K562 (cell line): ENCODE measurements at places on chromosomes 3 and 15. TPM values are rescaled to one million over a fixed set of nuclear protein-coding genes. Genes with fewer than 3 reads are reported as not detected.

GRCh38 chr3:45612918-45613602 lies 18.5 kb downstream of the LIMD1 start:
- DNase-seq, result no peak

- DNase-seq, result no peak
These were observed 21.5 kb downstream of the PLD1 start for GRCh38 chr3:171788546-171789351.

- DNase-seq, result no peak
These were observed 465.8 kb upstream of the ROBO1 start for GRCh38 chr3:80233576-80233975.

DNA sequence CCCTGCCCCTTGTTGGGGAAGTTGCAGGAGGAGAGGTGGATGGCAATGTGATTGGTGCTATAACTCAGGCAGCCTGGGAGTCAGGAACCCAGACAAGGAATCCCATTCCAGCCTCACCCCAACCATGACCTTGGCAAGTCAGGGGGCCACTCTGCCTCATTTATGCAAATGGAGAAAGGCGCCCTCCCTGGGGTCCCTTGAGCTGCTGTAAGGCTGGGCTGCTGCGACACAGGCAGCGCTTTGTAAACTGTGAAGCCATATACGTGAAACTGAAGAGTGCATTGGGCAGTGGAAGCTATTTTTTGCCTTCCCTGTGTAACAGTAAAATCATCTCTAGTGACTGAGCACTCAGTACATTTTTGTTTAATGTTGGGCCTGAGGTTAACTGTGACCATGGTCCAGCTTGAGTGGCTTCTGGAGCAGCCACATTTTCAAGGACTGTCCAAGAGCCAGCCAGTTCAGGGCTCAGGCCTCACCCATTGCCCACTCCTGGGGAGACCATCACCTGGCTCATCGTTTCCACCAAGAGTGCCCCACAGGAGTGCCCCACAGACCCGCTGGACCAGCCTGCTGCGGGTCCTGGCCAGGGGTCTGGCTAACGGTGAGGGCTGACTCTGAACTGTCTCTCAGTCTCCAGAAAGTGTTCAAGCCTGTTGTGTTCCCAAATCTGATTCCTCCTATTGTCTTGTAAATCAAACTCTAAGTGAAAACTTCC lies 27.9 kb downstream of the KIF7 start:
- no peak for DNase-seq

- DNase-seq, result no peak
These were observed 17.5 kb downstream of the PLA2G4F start for GRCh38 chr15:42138968-42139386.

GRCh38 chr3:146884296-146884695 lies 279.1 kb upstream of the PLSCR5 start:
- DNase-seq, result no peak

GRCh38 chr15:67715170-67715569 lies 110.1 kb upstream of the SKOR1 start:
- no peak for DNase-seq

DNA sequence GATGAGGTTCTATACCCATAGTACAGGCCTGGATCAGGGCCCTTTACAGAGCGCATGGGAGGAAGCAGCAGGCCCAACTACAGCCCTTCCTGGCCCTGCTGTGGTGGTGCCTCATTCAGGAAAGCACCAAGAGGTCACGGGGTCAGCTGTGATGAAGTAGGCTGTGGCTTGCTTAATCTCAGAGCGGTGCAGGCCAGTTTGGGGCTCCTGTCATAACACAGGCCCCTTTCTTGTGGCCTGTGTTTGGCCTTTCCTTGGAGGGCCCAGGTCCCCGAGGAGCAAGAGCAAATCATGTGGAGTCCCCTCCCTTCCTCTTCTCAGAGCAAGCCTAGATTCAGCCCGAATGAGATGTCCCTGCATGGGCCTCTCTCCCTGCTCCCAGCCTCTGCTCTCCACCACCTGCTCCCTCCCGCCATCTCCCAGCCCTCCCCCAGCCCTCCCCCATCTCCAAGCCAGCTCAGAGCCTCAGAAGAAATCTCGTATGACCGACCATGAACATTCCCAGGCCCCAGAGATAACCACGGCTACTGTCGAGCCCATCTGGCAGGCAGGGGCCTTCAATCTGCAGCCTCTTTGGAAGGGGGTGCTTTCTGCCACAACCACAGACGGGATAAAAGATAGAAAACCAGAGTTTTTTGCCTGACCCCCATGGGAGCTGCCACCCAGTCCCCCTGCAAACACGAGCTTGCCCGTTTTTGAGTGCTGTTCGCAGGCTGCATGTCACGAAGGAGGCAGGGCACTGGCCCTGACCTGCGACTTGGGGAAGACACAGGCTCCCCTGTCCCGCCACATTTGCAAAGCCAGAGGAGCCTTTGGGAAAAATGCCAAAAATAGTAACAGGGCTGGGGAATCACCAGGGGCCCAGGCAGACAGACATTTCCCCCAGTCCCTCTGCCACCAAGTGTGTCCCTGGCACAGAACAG lies 32.3 kb upstream of the DUSP7 start:
- DNase-seq, result peak; percentile 47

GRCh38 chr3:169044331-169045113 lies 619.0 kb downstream of the MECOM start:
- no peak for DNase-seq

DNA sequence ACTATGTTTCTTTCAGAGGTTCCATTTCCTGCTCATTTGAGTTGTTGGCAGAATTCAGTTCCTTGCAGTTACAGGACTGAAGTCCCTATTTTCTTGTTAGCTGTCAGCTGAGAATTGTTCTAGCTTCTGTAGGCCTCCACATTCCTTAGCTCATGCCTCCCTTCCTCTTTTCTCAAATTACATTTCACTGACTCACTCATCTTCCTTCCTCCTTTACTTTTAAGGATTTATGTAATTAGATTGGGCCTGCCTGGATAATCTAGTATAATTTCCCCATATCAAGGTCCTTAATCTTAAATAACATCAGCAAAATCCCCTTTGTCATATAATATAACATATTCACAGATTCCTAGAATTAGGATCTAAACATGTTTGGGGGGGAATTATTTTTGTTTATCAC lies 40.6 kb upstream of the RBMS3 start:
- DNase-seq, result no peak

DNA sequence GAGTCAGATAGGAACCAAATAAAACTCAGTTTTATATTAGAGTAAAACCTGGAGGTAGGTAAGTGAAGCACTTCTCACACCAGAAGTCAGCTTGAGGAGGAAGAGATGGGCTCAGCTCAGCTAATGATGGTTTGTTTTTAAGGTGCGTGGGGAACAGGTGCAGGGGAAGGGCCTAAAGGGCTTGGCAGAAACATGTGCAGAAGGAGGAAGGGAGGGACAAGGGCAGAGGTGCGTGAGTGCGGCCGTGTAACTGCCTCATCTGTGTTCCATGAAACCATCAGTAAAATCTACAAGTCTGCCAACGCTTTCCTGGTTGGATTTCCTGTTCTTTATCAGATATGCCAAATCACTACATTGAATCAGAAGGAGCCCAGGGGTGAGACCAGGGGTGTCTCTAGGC lies 19.9 kb downstream of the FYCO1 start:
- DNase-seq, result no peak

- DNase-seq, result no peak
These were observed 36.9 kb upstream of the GOLGB1 start for GRCh38 chr3:121786485-121786884.

DNA sequence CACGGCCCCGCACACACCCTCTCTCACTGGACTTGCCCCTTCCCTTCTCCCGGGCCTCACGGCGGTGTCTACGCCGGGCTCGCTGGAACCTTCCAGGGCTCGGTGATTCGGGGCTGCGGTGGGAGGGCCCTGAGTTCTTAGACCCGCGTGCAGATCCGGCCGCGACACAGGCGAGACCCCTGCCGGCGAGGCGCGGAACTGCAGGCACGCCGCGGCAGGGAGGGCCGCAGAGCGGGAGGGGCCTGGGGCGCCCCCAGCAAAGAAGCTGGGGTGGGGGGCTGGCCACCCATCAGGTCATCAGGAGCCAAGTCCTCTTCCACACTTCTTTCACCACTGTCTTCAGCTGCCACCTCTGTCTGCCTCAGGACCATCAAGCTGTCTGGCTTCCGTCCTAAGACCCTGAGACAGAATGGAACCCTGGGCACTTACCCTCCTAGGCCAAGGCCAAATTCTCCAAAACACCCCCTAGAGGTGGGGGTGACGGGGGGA lies 164.5 kb downstream of the XXYLT1 start:
- peak; percentile 78 for DNase-seq

DNA sequence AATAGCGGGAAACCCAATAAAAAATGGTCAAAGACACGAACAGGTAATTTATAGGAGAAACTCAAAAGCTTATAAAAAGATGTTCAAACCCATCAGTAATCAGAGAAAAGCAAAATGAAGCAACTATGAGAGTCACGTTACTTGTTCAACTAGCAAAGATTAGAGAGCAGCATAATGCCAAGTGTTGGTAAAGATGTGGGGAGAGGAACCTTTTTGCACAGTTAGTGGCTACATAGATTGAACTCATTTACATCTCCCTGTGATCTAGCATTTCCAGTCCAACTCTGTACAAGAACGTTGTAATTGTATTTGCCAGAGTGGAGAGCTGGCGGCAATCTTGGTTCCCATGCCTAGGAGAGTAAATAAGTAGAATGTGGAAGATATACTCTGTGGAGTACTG lies 15.2 kb downstream of the CCR1 start:
- no peak for DNase-seq

DNA sequence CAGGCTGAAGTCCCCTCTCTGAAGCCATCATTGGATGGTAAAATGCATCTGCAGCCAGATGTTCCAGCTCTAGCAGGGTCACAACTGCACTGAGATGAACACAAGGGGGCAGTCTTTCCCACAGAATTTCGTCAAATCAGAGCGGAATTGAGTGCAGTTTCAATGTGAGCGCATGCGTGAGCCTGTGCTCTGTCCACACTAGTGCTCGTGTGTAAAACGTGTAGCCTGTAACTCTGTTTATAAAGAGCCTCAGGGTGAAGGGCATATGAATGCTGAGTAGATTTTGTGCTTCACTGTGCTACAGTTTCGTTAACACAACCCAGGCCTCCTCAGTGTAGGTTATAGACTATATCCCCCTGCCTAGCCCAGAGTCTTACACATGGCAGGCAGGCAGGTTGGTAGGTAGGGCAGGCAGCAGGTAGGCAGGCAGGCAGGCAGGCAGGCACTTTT lies 92.7 kb upstream of the GOLGA6L4 start:
- peak; percentile 76 for DNase-seq

ALDH1A2 gene
- polyA plus RNA-seq, result 347 and 404 TPM in 2 replicates

OCA2 gene
- 0.13 and 0.57 TPM in 2 replicates for polyA plus RNA-seq

PSTPIP1 gene
- not detected in 2 replicates for polyA plus RNA-seq

ISLR gene
- not detected in 2 replicates for polyA plus RNA-seq

SLCO2A1 gene
- polyA plus RNA-seq, result 1.0 TPM in 1 of 2 replicates, not detected in the other

GATM gene
- polyA plus RNA-seq, result 0.11 and 1.3 TPM in 2 replicates

CPN2 gene
- not detected in 2 replicates for polyA plus RNA-seq

NR2E3 gene
- not detected in 2 replicates for polyA plus RNA-seq

SST gene
- polyA plus RNA-seq, result not detected in 2 replicates

MAP6D1 gene
- 0.54 and 0.66 TPM in 2 replicates for polyA plus RNA-seq

TMEM212 gene
- not detected in 2 replicates for polyA plus RNA-seq
